Activated naive CD8-positive, alpha-beta T cell treated with anti-CD3 and anti-CD28 coated beads, Interleukin-2, amount 10 ng/mL, durations not matched to agents 7 days and 5 days (primary cell): ENCODE measurements at places on chromosomes 1 and 21. TPM values are rescaled to one million over a fixed set of nuclear protein-coding genes. Genes with fewer than 3 reads are reported as not detected.

Gene HTR1D
- not detected for total RNA-seq

Gene OXCT2
- 0.96 TPM for total RNA-seq

Gene UBE2U
- total RNA-seq: not detected

Gene KRTAP19-1
- not detected for total RNA-seq

DNA sequence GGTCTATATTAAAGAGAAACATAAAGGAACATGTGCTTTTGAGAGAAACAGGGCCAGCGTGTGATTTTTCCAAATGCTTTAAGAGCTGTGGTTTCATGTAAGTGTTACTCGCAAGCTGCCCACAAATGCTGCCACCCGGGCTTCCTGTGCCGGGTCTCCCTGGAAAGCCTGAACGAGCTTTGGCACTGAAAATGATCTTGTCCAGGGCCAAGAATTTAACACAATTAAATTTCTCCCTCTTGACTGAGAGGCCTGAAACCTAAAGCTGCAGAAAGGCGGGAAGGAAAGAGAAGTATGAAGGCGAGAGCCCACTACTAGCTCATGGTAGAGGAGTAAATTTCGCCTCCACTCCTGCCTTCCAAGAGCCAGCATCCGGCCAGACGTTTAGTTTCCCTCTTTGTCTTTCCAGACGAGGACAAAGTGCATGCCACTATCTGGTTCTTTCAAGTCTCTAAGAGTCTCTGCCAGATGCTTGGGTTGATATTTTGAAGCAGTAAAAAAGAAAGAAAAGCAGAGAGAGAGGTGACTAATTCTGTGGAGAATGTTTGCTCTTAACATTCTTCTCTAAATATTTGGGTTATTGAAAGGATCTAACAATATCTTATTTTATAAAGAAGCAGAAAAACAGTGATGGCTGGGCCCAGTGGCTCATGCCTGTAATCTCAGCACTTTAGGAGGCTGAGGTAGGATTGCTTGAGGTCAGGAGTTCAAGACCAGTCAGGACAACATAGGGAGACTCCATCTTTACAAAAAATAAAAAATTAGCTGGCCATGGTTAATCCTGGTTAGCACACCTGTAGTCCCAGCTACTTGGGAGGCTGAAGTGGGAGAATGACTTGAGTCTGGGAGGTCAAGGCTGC is 100.0 kb upstream of the HNRNPU start:
- DNase-seq: no peak

DNA sequence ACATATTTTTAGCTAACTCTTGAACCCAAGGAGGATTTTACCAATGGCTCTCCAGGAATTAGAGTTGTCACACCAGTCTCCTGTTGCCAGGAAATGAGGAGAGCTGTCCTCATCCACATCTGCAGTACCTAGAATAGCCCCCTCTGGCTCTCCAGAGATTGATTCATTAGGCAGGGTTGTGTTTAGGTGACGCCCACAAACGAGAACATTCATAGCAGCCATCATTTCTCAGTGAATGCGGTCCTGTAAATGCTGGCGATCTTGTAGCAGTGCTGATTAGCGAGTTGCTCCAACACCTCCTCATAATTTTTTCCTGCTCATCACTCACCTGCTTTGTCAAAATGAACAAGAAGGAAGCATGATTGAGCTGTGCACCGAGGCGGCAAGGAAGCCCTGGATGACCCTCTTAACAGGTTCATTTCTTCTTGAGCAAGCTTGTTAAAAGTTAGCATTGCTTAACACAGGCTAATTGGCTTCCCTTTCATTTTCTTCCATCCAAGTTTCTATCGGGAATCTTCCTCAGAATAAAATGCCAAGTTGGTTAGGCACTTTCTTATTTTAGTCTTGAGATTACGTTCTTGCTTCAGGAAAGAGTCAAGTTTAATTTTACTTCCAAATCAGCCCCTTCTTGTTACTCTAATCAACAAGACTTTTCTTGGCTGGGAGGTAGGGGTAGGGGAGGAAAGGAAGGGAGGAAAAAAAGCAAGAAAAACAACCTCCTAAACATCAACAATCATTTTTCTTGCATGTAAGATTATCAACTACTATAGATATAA is 16.5 kb upstream of the KLHDC8A start:
- DNase-seq: no peak
